Left forelimb (tissue), 1 donor: ENCODE measurements at places on chromosomes 4 and X.
A peak's percentile ranks its signal among the peaks of the same experiment; 100 is the strongest.

DNA sequence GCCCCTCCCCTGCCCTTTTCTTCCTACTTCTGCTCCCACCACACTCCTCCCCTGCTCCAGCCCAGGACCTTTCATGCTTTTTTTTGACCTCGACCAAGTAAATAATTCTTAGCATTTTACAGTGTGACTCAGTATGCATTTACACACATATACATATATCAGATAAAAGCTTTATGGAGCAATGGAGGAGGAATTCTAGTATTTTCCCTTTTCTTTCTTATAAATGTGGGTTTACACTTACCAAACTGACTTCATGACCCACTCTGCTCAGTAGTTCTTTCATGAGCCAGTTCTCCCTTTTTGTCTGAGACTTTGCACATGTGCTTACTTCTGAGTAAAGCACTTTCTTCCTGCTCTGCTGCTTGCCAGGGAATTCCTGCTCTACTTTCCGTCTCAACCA is 111.8 kb upstream of the H2AZ1 start:
- no peak for DNase-seq

DNA sequence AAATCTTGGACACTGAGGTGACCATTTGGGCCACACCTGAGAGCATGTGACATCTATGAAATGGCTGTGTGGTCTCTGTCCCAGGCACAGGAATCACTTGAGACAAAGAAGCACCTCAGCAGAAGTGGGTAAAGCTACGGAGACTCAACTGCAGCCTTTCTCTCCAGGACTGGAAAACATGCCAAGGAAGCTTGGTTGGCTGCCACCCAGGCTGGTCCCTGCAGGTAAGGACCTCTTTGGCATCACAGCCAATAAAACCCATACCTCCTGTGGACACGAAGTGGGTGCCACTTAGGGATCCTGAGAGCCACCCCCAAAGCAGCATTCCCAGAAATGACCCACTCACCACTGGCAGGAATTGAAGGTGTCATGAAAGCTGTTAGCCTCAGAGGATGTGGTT is 74.6 kb downstream of the LEF1 start:
- no peak for DNase-seq

DNA sequence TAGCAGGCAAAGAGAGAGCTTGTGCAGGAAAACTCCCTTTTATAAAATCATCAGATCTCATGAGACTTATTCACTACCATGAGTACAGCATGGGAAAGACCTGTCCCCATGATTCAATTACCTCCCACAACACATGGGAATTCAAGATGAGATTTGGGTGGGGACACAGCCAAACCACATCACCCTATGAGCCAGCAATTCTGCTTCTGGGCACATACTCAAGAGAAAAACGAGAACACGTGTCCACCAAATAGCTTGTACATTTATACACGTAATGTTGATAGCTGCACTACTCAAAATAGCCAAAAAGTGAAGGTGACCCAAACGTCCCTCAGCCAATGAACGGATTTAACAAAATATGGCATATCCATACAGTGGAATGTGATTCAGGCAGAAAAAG is 94.5 kb upstream of the DHRSX start:
- peak; percentile 44 for DNase-seq

GRCh38 chrX:151359931-151360871 is 36.8 kb upstream of the VMA21 start:
- no peak for DNase-seq

GRCh38 chrX:48957477-48957826 is at the start of gene OTUD5:
OTUD5 (minus strand) TSS chrX:48957607; CDS start chrX:48957570, 37 bp downstream.
- DNase-seq: no peak

- peak; percentile 28 for DNase-seq
Measured at GRCh38 chr4:25977397-25978170, 63.6 kb downstream of the SMIM20 start.

- no peak for DNase-seq
Measured at GRCh38 chr4:46975812-46976553, 17.4 kb downstream of the GABRA4 start.

DNA sequence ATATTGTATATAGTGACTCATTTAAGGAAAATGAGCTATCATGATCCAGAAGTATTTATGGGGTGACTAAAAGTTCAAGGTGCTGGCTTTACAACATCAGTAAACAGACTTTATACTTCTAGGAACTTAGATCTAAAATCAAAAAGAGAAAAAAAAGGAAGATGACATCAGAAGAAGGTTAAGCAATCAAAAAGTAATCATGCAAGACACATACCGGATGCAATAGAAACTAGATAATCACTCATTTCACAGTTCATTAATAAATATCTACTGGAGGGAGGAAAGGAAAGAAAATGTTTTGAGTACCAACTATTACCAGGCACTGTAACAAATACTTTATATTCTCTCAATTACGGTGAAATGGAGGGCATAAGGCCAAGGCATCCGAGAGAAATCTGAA is 276.4 kb downstream of the SPRY1 start:
- no peak for DNase-seq

GRCh38 chr4:138958519-138958918 is 57.1 kb upstream of the NOCT start:
- no peak for DNase-seq

GRCh38 chr4:114642173-114642780 is 43.7 kb downstream of the UGT8 start:
- DNase-seq: no peak

DNA sequence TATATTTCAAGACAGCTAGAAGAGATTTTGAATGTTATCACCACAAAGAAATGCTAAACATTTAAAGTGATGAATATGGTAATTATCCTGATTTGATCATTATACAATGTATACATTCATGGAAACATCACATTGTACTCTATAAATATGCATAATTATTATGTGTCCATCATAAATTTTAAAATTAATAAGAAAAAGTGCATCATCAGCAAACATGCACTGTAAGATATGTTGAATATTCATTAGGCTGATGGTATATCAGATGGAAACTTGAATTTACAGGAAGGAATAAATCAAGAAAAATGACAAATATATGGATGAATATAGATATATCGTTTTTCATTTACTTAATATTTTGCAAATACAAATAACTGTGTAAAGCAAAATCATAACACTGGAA is 812.1 kb upstream of the INTU start:
- DNase-seq: no peak

- DNase-seq: no peak
Measured at GRCh38 chr4:84491481-84491880, 7.6 kb downstream of the NKX6-1 start.

- DNase-seq: no peak
Measured at GRCh38 chr4:122456231-122457116, at the start of gene IL2. IL2 (minus strand) TSS chr4:122456725; CDS start chr4:122456440, 285 bp downstream.

DNA sequence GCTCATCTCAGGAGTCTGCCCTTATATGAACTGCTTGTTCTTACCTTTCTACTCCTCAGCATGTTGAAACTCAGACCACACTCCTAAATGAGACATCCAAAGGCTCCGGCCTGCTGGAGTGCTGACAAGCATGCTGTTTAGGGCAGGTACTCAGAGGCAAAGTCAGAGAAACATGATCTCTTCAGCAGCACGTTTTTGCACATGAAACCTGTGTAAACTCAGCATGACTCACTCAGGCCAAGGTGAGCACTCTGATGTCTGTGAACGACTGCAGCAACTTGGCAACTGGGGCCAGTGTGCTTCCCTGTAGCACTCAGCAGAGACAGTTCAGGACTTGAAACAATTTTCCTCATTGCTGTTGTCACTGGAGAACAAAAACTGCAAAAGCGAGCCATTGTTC is 109.6 kb downstream of the PACRGL start:
- no peak for DNase-seq

- DNase-seq: no peak
Measured at GRCh38 chr4:150070464-150071170, 7.6 kb upstream of the DCLK2 start.

- DNase-seq: no peak
Measured at GRCh38 chr4:156476359-156476758, 495.2 kb downstream of the PDGFC start.

DNA sequence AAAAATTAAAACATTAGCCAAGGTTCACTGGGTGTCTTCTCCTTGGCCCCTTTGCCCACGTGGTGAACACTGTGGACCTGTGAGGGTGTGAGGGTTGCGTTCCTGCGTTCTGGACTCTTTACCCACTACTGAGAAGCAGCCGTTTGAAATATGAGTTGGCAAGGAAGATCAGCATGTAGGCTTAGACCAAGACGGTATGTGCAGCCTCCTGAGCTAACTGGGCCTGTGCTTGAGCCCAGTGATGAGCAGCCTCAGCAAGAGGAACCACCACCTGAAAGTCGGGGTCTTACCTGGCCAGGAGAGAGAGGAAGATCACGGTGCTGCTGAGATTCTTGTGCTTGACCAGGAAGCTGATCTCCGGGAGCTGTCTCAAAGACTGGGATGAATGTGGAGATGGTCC is 19.5 kb downstream of the RGS12 start:
- DNase-seq: peak; percentile 11

GRCh38 chr4:28686618-28687017 is 1826.0 kb downstream of the STIM2 start:
- no peak for DNase-seq

GRCh38 chrX:9997041-9997440 is 29.9 kb downstream of the CLDN34 start:
- no peak for DNase-seq

DNA sequence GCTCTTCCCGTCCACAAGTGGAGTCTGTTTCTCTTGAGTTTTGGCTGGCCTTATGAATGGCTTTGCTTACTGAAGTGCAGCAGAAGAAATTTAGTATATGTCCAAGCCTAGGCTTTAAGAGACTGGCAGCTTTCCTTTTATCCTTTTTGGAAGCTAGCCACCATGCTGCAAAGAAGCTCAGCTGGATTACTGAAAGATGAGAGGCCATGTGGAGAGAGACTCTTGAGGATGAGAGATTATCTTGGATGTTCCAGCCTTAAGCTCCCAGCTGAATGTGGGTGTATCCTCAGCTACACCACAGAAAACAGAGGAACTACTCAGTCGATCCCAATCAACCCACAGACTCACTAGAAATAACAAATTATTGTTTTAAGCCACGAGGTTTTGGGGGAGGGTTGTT is 12.5 kb downstream of the CCNG2 start:
- no peak for DNase-seq

GRCh38 chr4:78478523-78478922 is 73.0 kb upstream of the ANXA3 start:
- DNase-seq: no peak

GRCh38 chrX:69232945-69233344 is 67.7 kb upstream of the PJA1 start:
- no peak for DNase-seq

GRCh38 chrX:153778181-153778580 is 2.7 kb upstream of the SRPK3 start:
- no peak for DNase-seq

DNA sequence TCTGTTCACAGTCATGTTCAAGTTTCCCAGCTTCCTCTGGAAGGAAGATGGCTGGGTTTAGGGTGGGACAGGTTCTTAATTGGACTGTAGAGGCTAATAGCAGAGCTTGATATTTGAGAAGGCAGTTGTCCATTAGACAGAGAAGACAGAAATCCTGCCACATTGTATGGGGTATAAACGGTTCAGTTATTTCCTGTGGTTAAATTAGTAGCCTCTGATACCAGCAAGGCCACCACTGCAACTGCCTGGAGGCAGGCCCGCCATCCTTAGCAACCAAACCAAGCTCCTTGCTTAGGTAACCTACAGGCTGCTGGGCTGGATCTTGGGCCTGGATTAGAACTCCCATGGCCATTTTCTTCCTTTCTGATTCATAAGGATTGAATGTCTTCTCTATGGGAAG is 1367.0 kb downstream of the PCDH7 start:
- no peak for DNase-seq

- DNase-seq: no peak
Measured at GRCh38 chrX:9907645-9908387, 59.3 kb upstream of the CLDN34 start.

GRCh38 chr4:14410516-14410915 is 591.8 kb upstream of the CPEB2 start:
- DNase-seq: no peak

- DNase-seq: no peak
Measured at GRCh38 chr4:3822230-3822947, 56.2 kb downstream of the ADRA2C start.

GRCh38 chr4:139901531-139902320 is 236.1 kb downstream of the MGST2 start:
- DNase-seq: no peak

DNA sequence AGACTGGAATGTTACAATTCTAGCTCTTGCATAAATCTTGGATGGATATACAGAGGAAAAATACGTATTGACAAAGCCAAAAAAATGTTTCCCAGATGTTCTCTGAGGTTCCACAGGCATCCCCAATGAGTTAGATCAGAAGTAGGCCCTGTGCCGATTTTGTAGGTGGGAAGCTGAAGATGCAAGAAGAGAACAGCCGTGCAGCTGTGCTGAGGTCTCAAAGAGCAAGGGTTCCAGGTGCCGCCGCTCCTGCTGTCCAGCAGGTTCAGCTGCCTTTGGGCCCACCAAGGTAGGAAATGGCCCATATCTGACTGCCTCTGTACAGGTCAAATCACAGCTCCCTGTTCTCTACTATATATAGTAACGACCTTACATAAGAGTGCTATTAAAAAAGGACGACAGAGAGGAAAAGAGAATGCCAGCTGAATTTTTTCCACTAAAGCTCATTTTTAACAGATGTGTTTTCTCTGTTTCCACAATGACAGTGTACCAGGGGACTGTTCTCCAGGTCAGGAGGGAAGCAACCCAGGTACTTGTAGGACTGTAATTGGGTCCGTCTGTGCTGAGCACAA is 155.6 kb downstream of the CBR4 start:
- peak; percentile 82 for DNase-seq

DNA sequence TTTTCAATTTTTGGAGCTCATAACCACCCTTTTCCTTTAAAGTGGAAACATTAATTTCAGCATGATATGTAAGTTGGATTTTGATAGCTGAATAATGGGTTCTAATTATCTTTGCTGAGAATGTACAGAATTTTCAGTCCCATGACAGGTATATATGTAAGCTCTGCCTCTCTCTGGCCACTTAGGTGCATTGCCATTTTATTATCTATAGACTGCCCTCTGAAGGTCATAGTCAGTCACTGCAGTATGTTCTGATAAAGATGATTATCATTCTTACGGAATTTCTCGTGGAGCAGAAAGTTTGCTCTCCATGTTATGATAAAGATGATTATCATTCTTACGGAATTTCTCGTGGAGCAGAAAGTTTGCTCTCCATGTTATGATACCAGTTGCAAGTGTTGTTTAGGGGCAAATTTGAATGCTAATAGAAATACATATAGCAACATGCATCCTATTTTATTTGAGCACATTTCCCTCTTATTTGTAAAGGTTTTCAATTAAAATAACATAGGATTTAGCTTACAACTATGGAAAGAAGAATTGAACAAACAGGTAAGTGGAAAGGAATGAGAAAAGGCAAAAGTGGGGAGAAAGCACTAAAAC is 10.4 kb downstream of the AFP start:
- DNase-seq: no peak

DNA sequence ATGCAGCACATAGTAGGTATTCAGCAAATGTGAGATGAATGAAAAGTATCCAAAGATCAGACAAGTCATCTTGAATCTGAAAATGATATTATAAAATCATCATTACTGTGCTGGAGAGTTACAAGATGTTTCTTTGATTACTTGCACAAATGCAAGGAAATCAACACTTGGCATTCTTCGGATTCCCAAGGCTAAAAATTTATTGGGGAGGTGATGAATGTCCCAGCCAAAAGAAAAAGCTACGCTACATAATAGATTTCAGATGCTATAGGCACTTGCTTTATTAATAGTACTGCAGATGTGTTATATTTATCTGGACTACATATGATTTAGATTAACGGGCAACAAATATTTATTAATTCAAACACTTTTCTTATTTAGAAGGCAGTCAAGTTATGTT is 286.7 kb upstream of the TENM3 start:
- no peak for DNase-seq
